Fibroblast of villous mesenchyme (primary cell): ENCODE measurements at places on chromosomes 3 and 15. TPM values are rescaled to one million over a fixed set of nuclear protein-coding genes. Genes with fewer than 3 reads are reported as not detected.

- no peak for DNase-seq
Measured at GRCh38 chr15:48802257-48802656, 8.6 kb downstream of the CEP152 start.

Gene SPINK8
- total RNA-seq: not detected in 2 replicates

Gene GABRR3
- not detected in 2 replicates for total RNA-seq

DNA sequence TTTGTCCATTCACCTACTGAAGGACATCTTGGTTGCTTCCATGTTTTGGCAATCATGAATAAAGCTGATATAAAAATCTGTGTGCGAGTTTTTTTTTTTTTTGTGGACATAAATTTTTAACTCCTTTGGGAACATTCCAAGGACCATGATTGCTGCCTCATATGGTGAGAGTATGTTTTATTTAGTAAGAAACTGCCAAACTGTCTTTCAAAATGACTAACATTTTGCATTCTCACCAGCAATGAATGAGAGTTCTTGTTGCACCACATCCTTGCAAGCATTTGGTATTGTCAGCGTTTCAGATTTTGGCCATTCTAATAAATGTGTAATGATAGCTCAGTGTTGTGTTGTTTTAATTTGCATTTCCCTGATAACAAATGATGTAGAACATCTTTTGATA, 12.7 kb downstream of the TMEM108 start:
- no peak for DNase-seq

GRCh38 chr3:9864200-9864927, 15.7 kb downstream of the CIDEC start:
- peak; percentile 96 for DNase-seq

DNA sequence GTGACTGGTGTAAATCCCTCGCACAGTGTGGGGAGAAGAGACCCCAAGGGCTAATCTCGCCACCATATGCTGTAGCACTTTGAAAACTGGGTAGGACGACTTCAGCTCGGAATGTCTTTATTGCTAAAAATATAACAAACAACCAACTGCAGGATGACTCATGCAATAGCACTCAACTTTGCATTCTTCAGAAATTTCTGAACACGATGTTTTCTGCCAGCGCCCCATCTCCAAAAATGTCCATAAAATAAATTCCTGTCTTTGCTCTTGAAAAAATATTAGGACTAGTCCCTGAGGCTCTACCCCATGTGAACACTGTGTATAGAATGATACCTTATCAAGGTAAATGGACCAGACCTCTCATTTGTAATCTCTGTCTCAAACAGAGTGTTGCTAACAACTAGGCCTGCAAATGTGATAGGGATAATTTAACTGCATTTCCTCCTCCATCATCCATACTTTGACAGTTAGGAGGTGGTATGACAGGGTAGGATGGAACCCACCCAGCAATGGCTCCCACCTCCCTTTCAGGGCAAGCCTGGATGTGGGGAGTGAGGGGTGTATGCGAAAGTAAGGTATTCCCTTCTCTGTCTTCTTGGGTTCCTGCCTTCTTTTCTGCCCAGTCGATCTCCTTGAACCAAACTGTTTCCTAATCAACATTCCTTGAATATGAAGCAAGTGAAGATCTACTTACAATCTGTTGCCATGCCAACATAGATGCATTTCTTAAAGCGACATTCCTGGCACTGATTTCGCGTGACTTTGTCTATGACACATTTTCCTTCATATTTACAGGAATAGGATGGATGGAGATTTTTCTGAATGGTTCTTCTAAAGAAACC, 201.1 kb downstream of the NR1D2 start:
- peak; percentile 78 for DNase-seq

Gene LCTL
- total RNA-seq: 0.32 and 0.43 TPM in 2 replicates

Gene ATP13A5
- total RNA-seq: not detected in 2 replicates

- DNase-seq: no peak
Measured at GRCh38 chr15:67548862-67549651, 6.6 kb downstream of the MAP2K5 start.

DNA sequence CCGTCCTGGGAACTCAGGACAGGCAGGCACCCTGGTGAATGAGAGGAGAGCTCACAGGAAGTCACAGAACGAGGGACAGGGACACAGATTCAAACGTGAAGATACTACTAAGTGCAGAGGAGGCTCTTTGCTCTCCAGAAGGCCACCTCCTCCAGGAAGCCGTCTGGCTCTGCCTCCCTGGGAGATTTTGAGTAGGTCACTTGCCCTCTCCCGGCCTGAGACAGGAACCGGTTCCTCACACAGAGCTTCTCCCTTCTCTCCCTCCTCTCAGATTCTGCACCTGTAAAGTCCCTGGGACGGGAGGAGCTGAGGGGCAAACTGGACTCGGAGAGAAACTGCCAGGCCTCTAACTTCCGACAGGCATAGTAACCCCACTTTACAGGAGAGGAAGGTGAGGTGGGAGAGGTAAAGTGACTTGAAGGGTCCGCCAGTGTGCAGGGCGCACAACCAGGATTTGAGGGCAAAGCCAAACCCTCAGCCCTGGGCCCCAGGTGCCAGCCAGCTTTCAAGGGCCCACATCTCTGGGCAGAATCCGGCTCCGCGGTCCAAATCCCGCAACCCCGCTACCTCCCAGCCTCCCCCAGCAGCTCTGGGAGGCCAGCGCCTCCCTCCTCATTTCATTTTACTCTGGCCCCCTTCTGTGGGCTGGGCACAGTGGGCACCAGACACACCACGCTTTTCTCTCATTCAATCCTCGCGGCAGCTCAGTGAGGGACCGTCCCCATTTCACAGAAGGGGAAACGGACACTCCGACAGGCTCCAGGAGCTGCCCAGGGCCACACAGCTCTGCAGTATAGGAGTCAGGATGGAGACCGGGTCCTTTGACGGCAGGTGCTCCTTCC, 150.2 kb downstream of the SMAD6 start:
- no peak for DNase-seq

DNA sequence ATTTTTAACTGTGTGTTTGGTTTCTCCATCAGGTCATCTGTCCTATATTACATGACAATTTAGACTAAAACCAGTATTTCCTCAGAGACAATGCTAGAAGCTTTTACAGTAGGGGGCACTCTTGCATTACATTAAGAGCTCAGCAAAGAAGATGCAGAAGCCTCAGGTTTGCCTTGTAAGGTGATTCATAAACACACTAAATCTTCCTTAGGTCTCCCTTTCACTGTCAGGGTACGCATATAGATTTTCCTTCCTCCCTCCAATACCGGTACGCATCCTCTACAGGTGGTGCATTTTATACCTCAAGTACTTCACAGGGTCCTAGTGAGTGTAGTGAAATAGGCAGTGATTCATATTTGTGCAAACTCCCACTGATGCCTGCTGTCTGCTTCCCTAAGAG, 46.5 kb downstream of the CD86 start:
- DNase-seq: peak; percentile 68

- no peak for DNase-seq
Measured at GRCh38 chr3:194449913-194450312, 36.9 kb downstream of the ATP13A3 start.

DNA sequence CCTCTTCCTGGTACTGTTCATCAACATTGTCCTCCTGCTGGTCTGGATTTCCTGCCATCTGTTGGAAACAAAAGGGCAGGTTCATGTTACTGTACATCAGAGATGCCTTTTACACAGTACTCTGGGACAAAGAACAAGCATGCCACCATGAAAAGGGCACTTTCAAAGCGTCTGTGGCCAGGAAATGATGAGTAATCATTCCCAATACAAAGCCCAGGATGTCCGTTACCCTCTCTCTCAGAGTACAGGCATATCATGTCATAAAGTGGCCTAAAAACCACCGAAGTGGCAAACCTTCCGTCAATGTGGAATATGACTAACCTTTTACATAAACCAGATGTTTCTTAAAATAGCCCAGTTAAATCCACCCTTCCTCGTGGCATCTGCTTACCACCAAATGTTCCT, 71.2 kb downstream of the GOLIM4 start:
- DNase-seq: peak; percentile 93

Gene ASB14
- not detected in 2 replicates for total RNA-seq

- peak; percentile 97 for DNase-seq
Measured at GRCh38 chr15:90400759-90401314, 12.8 kb downstream of the IQGAP1 start.

DNA sequence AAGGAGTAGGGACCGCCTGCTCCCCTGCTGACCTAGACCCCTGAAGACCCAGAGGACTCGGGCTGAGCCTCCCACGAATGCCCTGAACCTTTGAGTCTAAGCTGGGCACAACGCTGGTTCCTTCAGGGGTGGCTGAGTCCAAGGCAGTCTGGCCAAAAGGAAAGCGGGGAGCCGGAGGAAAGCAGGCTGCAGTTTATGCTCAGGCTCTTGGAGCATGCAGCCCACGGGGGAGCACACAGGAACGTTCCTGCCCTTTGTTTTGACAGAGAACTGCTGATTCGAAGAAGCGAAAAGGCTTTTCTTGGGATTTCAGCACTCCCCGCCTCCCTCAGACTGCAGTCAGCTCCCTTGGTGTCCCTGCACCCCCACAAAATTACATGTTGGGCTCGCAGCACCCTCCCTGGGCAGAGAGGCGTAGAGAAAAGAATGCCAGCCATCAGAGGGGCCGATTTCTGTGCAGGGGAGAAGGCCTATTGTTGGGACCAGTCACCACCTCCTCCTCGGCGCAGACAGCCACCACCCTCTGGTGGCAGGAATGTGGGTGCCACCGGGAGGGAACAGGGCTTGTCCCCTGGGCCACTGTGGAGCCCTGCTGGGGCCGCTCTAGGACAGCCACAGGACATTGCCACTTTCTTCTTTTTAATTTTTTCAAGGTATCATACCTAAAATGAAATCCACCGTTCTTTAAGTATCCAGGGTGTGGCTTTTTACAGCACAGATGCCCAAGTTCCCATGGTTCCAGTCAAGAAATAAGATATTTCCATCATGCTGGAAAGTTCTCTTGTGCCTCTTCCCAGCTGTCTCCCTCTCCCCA, 72.2 kb downstream of the SMAD6 start:
- peak; percentile 74 for DNase-seq

Gene LRTM1
- total RNA-seq: not detected in 2 replicates

DNA sequence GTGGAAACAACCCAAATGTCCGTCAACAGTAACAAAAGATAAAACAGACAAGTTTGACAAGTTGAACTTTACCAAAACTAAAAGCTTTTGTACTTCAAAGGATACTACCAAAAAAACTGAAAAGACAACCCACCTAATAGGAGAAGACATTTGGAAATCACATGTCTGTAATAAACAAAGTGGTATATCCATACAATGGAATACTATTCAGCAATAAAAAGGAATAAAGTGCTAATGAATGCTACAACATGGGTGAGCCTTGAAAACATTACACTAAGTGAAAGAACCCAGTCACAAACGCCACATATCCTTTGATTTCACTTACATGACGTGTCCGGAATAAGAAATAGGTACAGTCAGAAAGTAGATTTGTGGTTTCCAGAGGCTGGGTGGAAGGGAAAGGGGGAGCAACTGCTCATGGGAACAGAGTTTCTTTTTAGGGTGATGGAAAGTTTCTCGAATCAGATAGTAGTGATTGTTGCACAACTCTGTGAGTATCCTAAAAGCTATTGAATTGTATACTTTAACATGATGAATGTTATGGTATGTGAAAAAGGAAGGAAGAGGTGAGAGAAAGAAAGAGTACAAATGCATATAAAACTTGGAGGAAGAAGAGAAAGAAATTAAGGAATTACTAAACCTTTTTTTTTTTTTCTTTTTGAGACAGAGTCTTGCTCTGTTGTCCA, 72.7 kb upstream of the ABHD2 start:
- DNase-seq: no peak

DNA sequence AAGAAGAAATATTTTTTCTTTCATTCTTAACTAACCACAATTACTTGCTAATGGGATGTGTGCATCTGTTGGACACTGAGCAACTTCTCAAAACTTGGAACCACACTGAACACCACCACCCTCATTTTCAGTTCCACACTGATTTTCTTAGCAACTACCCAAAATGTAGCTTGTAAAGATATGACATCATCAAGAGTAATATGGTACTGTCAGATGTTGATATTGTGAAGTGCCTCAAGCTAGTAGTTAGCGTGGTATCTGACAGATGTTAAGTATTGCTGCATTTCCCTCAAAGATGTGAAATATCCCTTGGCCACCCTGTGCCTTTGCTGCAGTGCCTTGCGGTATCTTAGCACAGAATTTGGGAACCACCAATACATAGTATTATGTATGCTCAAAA, 9.3 kb downstream of the RFTN1 start:
- DNase-seq: peak; percentile 59

DNA sequence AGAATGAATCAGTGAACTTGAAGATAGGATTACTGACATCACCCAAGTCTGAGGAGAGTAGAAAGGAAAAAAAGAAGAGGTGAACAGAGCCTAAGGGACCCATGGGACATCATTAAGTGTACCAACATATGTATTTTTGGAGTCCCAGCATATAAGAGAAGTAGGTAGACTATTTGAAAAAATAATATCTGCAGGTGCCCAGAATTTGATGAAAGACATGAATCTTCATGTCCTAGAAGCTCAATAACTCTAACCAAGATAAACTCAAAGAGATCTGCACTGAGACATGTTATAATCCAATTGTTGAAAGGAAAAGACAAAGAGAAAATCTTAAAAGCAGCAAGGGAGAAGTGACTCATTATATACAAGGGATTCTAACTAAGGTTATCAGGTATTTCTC, 39.0 kb downstream of the SPESP1 start:
- no peak for DNase-seq

GRCh38 chr3:31957106-31957505, 24.0 kb downstream of the OSBPL10 start:
- peak; percentile 58 for DNase-seq

GRCh38 chr3:6522191-6522590, 338.7 kb upstream of the GRM7 start:
- DNase-seq: no peak

DNA sequence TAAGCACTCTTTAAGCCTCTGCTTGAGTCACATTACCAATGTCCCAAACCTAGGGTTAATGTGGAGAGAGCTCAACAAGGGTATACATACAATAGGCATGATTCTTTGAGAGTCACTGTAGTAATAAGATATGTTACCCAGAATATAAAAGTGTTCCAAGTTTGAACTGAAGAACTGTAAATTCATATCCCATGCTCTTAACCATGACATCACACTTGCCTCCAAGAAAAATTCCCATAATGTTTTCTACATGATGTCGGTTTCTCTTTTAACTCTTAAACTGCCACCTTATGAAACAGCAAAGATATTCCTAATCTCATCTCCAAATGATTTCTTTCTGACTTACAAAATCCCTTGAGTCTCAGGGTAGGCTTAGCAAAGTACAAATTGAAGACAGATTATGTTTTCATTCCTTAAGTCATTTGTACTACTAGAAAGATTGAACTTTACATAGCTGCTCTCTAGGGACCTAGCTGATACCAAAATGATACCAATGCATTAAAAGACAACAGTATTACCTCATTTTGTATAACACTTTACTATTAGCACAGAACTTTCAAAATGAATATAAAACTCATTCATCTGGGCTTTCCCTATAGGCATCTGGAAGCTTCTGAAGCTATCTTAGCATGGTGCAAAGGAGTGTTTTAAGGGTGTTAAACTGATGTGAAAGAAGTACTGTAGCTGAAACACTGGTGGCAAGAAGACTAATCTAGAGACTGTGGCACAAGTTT, 127.1 kb downstream of the KCNMB2 start:
- no peak for DNase-seq

GRCh38 chr3:42188376-42188775, 77.6 kb downstream of the CCK start:
- DNase-seq: no peak

- DNase-seq: peak; percentile 34
Measured at GRCh38 chr15:84749111-84749991, 959 bp downstream of the ZNF592 start.
